ENCODE measurements at places on chromosomes 5 and 9. TPM values are rescaled to one million over a fixed set of nuclear protein-coding genes. Genes with fewer than 3 reads are reported as not detected.

TEK gene
- not detected for polyA plus RNA-seq

DNA sequence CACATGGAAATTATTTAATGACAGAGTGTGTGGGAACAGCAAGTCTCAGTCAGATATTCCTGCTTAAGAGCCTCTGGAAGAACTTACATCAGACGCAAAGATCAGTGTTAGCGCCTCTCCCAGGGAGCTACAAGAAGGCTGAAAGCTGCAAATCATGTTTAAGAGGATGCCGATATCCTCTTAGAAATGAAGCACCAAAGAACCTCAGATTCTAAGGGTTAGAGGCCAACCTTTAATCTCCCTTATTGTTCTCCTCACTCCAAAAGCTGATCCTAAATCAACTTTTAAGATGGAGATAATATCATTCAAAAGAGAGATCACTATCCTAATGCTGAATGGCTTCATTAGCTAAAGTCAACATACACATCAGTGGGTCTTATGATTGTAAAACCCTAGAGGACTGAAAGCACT, 160.6 kb downstream of the NFIB start:
- no peak for DNase-seq

DNA sequence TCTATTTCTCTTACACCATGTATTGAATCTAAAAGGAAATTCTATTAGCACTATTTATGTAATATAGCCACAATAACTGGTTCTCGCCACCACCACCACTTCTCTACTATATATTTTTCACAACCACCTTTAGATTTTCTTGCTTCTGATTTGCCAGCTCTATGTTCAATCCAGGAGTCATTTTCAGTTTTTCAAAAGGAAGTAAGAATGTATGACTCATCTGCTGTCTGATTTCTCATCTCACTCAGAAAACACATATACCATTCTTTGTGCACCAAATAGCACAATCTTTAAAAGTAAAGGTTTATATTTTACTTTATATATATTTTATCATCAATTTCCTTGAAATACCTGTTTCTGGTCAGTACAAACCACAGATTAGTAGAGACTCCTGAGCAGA, 1127.5 kb downstream of the TAF11L14 start:
- no peak for DNase-seq

CEL gene
- not detected for polyA plus RNA-seq

- no peak for DNase-seq
These were observed 221.0 kb upstream of the IER5L start for GRCh38 chr9:129398961-129399633.

ZBED3 gene
- polyA plus RNA-seq: 2.2 TPM

- peak; percentile 36 for DNase-seq
These were observed 308.5 kb downstream of the RAB3C start for GRCh38 chr5:58891086-58891970.

DNA sequence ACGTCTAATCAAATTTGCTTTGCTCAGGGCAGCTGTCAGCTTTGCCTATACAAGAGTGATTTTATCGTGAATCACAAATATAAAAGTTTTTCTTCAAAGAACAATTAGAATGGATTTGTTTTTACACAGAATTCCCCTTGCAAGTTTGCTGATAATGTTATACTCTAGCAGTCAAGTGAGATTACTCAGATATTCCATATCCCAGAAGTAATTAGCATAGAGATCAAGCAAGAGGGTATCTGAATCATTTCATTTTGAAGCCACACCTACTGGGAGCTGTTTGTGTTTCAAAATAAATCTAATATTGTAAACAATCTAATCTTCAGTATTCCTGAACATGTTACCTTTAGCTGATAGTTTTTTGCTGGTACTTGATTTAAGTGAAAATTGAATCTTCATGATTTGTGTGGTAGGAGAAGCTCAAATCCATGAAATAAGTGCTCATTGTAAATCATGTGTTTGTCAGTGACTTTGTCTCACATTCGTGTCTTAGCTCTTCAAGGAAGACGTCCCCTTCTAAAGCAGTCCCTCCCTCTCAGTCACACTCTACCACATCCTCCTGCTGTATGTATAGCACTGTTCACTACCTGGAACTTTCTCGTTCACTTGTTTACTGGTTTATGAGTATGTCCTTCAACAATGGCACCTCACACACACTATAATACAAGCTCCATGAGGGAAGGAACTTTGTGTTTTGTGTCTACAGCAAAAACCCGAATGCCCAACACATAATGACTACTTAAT, 3.3 kb upstream of the TTC39B start:
- DNase-seq: no peak

All from immature natural killer cell (primary cell).